ENCODE measurements at places on chromosomes 6 and 20.

- DNase-seq = no peak
These were observed 7.9 kb downstream of the RSPH4A start for GRCh38 chr6:116624036-116624805.

GRCh38 chr6:169175360-169175887 lies 78.2 kb downstream of the THBS2 start:
- no peak for DNase-seq

GRCh38 chr6:44457596-44457995 lies 70.1 kb downstream of the CDC5L start:
- no peak for DNase-seq

DNA sequence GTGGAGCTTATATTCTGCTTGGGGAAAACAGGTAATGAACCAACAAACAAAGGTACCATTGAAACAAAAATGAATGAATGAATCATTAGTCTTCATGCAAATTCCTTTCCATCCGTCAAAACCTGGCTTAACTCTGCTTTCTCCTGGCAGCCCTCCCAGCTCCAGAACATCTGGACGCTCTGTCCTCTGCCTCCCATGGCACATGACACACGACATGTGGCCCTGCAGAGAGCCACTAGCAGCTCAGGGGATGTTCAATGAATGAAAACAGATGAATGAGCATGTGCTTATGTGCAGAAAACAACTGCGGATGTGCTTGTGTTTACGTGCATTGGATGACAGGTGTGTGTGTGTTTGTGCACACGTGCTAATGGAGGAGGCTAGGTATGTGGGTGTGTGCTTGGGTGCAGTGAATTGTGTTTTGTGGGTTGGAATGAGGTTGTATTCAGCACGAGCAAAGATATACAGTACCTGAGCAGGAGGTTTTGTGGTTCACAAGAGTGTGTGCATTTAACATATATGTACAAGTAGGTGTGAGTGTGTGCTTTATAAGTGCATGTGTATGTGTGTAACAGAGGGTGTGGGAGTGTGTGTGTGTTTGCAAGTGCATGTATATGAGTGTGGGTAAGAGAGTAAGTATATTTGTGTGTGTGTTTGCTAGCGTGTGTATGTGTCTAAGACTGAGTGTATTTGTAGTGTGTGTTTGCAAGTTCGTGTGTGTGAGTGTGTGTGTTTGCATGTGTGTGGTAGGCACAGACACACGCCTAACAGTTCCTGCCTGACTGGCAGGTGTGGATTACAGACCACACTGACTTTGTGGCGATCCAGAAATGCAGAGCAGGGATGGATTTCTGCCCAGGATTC lies 374.1 kb upstream of the SULF2 start:
- DNase-seq = no peak

DNA sequence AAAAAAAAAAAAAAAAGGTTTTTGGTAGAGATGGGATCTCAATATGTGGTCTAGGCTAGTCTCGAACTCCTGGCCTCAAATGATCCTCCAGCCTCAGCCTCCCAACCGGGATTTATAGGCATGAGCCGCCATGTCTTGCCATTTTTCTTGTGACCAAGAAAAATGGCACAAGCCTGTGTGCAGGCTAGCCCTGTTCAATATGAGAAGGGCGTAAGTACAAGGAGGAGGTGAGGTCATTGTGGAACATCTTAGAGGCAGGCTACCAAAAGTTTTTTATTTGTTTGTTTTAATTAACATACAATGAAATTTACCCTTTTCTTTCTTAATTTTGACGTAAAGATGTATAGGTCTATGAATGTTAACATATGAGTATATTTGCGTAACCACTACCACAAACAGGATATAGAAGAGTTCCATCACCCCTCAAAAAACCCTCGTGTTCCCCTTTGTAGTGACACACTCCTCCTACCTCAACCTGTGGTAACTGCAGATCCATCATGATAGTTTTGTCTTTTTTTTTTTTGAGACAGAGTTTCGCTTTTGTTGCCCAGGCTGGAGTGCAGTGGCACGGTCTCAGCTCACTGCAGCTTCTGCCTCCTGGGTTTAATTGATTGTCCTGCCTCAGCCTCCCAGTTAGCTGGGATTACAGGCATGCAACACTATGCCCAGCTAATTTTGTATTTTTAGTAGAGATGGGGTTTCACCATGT lies 28.3 kb upstream of the KIF3B start:
- no peak for DNase-seq

- no peak for DNase-seq
These were observed 10.5 kb upstream of the ANGPT4 start for GRCh38 chr20:926670-927069.

GRCh38 chr6:101080597-101080996 lies 199.5 kb upstream of the ASCC3 start:
- DNase-seq = no peak

- no peak for DNase-seq
These were observed 311.1 kb downstream of the ADGRG6 start for GRCh38 chr6:142612956-142613355.

DNA sequence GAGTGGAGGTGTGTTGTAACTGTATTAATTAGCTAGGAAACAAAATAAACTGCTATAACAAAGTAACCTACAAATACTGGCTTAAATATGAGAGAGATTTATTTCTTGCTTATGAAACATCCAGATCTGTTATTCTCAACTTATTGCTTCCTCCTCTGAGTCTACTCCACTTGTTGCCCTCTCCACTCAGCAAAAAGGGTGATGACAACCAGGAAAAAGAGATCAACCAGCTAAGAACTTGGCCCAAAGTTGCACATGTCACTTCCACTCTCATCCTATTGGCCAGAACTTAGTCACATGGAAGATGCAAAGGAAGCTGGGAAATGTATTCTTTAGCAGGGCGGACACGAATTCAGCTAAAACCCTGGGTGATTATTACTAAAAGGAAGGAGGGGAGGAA lies 5.2 kb upstream of the TP53RK start:
- DNase-seq = no peak

GRCh38 chr6:71420095-71420692 lies 131.6 kb downstream of the OGFRL1 start:
- DNase-seq = peak; percentile 18

- DNase-seq = no peak
These were observed 42.5 kb upstream of the BMP5 start for GRCh38 chr6:55917751-55918415.

All from GM13977 (cell line).